ENCODE measurements at places on chromosomes 6 and 20.

DNA sequence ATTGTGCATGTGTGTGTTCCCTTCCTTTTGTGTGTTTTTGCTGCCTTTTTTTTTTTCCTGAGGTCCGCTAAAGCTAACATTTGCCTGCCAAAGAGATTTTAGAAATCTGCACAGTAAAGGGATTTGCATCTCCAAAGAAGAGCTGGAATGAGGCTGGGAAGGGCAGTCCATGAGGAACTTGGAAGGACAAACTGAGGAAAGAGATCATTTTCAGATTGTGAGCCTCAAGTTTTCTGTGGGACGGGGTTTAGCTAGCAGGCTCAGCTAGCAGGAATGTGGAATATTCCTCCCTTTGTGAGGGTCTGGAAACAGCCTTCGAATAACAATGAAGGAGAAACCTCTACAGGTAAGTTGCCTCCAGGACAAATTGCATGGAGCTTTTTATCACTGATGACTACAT, 3.8 kb downstream of the INSM1 start:
- DNase-seq = no peak

DNA sequence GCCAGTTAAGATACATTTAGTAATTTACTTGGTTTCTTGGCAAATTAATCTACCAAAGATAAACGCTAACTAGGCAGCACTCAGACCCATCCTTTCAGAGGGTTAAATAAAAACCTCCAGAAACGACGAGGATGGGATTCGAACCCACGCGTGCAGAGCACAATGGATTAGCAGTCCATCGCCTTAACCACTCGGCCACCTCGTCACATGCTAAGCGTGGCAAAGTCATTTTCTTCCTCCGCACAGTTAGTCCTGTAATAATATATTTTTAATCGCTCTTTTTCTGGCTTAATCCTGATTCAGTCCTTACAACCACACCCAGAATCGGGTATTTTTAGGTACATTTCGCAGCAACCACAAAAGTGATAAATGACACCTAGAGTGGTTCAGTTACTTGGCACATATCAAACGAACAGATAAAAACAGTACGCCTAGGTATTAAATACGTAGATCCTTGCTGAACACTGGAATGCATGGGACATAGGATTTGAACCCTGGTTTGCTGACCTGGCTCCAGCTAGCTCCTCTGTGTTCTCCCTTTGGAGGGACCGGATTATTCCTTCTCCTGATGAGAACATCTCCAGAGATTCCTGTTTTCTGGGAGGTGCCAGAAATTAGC, 71.6 kb downstream of the GPX5 start:
- DNase-seq = no peak

DNA sequence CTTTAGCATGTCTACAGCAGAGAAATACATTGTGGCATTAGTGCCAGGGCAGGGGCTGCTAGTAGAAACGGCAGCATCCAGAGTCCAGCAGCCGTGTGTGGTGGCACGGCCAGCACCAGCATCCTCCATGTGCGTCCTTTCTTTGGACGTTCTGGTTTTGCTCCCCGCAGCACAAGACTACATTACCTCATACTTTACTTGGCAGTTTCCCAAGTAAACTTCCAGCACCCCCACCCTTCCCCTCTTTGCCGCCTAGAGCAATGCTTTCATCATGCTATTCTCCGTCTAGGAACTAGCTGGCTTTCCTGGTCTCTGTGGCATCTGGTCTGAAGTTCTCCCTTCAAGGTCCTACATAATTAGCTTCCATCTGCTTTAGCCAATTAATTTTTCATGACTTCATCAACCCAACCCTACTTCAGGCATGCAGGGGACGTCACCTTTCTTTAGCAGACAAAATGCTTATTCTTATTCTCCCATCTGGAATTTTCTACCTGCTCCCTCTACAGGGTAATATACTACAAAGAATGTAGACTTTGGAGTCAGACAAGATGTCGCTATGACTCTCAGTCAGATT, 67.6 kb downstream of the BLOC1S5 start:
- no peak for DNase-seq

GRCh38 chr6:166729658-166730057, 102.6 kb upstream of the RPS6KA2 start:
- no peak for DNase-seq

- no peak for DNase-seq
Measured at GRCh38 chr6:56570413-56571359, 72.0 kb downstream of the DST start.

GRCh38 chr6:144351379-144352127, 66.4 kb downstream of the UTRN start:
- no peak for DNase-seq

DNA sequence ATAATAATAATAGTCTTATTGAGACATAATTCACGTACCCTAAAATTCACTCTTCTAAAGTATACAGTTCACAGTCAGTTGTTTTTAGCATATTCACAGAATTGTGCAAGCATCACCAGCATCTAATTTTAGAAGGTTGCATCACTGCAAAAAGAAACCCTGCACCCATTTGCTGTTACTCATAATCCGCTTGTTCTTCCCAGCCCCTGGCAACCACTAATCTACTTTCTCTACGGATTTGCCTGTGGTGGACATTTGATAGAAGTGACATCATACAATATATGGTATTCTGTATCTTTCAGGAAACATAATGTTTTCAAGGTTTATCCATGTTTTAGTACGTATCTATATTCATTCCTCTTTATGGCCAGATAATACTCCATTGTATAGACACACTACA, 41.5 kb upstream of the FAM184A start:
- no peak for DNase-seq

DNA sequence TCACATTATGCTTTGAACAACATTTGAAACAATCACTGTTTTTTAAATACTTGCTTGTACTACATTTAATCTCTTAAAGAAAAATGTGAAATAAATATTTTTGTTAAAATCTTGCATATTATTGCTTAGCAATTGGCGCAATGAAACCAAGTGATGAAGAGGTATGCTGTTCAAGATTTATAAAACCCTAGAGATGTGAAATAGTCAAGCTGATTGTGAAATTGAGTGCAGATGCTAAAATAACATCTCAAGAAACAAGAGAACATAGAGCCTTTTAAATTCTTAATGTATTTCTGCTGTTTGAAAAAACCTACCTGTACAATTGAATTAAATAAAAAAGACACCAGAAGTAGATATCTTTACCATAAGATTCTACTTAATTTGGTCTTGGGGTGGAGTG, 179.2 kb upstream of the MCHR2 start:
- no peak for DNase-seq

- no peak for DNase-seq
Measured at GRCh38 chr6:107704347-107705013, 119.6 kb downstream of the SCML4 start.

DNA sequence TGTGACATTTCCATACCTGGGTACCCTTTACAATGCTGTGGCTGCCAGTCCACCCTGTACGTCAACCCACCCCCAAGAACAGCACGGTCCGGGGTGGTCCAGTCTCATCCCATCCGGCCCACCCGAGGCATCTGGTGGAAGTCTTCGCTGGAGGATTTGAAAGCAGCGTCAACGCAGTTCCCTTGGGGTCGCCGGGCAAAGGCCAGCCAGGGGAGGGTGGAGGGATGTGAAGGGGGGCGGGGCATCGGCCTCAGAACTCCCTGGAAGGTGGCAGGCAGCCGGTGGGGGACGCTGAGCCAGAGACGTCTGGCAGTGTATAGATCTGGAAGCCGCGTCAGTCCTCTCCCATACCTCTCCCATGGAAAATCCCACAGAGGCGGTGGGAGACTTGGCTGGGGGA, 1944.0 kb upstream of the DEFB115 start:
- peak; percentile 15 for DNase-seq

GRCh38 chr20:63161176-63161651, 54.7 kb downstream of the YTHDF1 start:
- DNase-seq = no peak
